ENCODE measurements at places on chromosomes 3 and 15. TPM values are rescaled to one million over a fixed set of nuclear protein-coding genes. Genes with fewer than 3 reads are reported as not detected.

DNA sequence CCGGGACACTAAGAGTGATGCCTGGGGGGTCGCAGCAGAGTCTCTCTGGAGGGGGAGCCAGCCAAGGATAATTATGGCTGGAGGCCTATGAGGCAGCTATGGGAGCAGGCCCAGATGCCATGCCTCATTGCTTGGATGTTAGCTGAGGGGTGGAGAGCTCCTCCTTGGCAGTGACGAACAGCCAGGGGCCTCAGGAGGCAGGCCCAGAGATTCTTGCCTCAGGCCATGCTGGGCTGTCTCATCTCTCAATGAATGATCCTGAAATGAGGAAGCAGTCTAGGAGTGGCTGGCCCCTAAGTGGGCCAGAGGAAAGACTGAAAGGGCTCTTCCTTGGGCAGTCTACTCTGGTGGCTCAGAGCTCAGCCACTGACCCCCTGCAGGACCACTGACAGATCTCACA is 21.3 kb downstream of the KIF9 start:
- ATAC-seq, result no peak

Gene CSPG5
- total RNA-seq, result 0.48 TPM

GRCh38 chr3:155078711-155079467 is 1.2 kb upstream of the MME start:
- no peak for ATAC-seq

GRCh38 chr3:98504539-98504938 is 7.1 kb downstream of the OR5K2 start:
- no peak for ATAC-seq

- ATAC-seq, result peak; percentile 35
Measured at GRCh38 chr15:76576523-76577279, 240.1 kb downstream of the ISL2 start.

GRCh38 chr3:112482675-112483074 is 16.6 kb downstream of the BTLA start:
- ATAC-seq, result no peak

DNA sequence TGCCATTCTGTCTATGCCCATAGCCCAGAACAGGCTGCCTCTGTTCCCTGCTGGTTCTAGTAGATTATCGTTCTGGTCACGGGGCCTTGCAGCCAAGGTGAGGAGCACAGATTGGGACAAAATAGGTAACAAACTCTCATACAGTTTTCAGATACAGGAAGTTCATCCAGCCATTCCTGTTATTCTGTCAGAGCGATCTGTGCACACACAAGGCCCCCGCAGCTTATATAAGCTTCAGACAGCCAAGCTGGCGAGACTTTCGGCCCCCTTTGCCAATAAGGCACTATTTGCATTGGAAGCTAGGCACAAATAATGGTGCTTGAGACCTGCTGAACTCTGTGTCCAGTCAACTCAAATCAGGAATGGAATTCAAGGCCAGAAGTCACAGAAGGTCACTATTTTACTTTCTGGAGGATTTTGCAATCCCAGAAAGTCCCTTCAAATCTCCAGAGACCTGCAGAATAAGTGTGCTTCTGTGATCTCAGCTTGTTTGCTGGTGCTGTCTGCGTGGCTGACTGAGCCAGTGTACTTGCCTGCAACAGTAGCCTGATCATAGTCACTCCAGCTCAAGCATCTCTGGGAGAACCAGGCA is 69.4 kb downstream of the BFSP2 start:
- ATAC-seq, result no peak
